A549 treated with AZD2906 at 1 μM for 4 hours (cell line): ENCODE measurements at places on chromosomes 5 and 9. TPM values are rescaled to one million over a fixed set of nuclear protein-coding genes. Genes with fewer than 3 reads are reported as not detected.

ANKRD31 gene
- 0.03 to 0.07 TPM (median 0.06 TPM) in 5 replicates for total RNA-seq

GFPT2 gene
- 44.0 to 51.7 TPM (median 48.7 TPM) in 5 replicates for total RNA-seq

FOXD4L5 gene
- total RNA-seq, result 0.03 to 0.08 TPM (median 0.06 TPM) in 3 of 5 replicates, not detected in the others

FANCC gene
- total RNA-seq, result 10.5 to 12.3 TPM (median 11.7 TPM) in 5 replicates

ENTREP1 gene
- 0.74 to 0.80 TPM (median 0.78 TPM) in 5 replicates for total RNA-seq

EDIL3 gene
- 0.08 to 0.21 TPM (median 0.12 TPM) in 5 replicates for total RNA-seq

C5orf52 gene
- total RNA-seq, result not detected in 5 replicates

IRX2 gene
- 1.4 to 2.8 TPM (median 2.2 TPM) in 5 replicates for total RNA-seq

ASTN2 gene
- 4.1 to 5.3 TPM (median 4.3 TPM) in 5 replicates for total RNA-seq

NUTM2G gene
- total RNA-seq, result not detected in 5 replicates

MSH3 gene
- total RNA-seq, result 5.8 to 8.3 TPM (median 6.9 TPM) in 5 replicates

HMHB1 gene
- total RNA-seq, result not detected in 5 replicates

TMEFF1 gene
- total RNA-seq, result 0.46 to 1.4 TPM (median 1.2 TPM) in 5 replicates

NPR3 gene
- 14.3 to 19.0 TPM (median 14.8 TPM) in 5 replicates for total RNA-seq

FAM200C gene
- 1.5 to 1.8 TPM (median 1.6 TPM) in 5 replicates for total RNA-seq

PIP5KL1 gene
- 1.1 to 2.4 TPM (median 1.8 TPM) in 5 replicates for total RNA-seq

DCAF10 gene
- total RNA-seq, result 10.5 to 12.8 TPM (median 12.2 TPM) in 5 replicates

SPINK4 gene
- total RNA-seq, result not detected in 5 replicates

NOXA1 gene
- total RNA-seq, result 0.71 to 1.8 TPM (median 1.6 TPM) in 5 replicates

ANKRD55 gene
- 0.06 TPM in 1 of 5 replicates, not detected in the others for total RNA-seq

SPATA31C1 gene
- total RNA-seq, result not detected in 5 replicates

GTF3C4 gene
- total RNA-seq, result 16.0 to 18.7 TPM (median 16.8 TPM) in 5 replicates

ELOVL7 gene
- total RNA-seq, result 9.2 to 12.6 TPM (median 11.2 TPM) in 5 replicates
